Astrocyte of the cerebellum (primary cell): ENCODE measurements at places on chromosomes 11 and 22.
A peak's percentile ranks its signal among the peaks of the same experiment; 100 is the strongest.

GRCh38 chr11:125357551-125357950, 138.5 kb downstream of the FEZ1 start:
- no peak for DNase-seq

DNA sequence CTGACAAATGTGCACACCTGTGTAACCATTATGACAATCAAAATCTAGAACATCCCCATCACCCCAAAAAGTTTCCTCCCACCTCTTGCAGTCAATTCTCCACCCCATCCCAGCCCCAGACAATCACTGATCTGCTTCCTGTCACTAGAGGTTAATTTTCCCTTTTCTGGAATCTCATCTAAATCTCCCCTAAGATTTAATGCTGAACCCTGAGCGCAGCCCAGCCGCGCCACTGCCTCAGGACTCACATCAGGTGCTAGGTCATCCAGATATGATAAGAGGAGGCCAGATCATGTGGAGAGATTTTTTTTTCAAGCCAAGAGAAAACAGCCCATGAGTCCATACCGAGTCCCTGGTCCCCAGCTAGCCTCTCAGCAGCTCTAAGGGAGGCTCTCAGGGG, 4.3 kb upstream of the TMPRSS13 start:
- DNase-seq: no peak

GRCh38 chr22:28299309-28299708, 380.3 kb upstream of the PITPNB start:
- no peak for DNase-seq

GRCh38 chr11:63557570-63557969, 5.6 kb downstream of the PLAAT2 start:
- DNase-seq: no peak

DNA sequence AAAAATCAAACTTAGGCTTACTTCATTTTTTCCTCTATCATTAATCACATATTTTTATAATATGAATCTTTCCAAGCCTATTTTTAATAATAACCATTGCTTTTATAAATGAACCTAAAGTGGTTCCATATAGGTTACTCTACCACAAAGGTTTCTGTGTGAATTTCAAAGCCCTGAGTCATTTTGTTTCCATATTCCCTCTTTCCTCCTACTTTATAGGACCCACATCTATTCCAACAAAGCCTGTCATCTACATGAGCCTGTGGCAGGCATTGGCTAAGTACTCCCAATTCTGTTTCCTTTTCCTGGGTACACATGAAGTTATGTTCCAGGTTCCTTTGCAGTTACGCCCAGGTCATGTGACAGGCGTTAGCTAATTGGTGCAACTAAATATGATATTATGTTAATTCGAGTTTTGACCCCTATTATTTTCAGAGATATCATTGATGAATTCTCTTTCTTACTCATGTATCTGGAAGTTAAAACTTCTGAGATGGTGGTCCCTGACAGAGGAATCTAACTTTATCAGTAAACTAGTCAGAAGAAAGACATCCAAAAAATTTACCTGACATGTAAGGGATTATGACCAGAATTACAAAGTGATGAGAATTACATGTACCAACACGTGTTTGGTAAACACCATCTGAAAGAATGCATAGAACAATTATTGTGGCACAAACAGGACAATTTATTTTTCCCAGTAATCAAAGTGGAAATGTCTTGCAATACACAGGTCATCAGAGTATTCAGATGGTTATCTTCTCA, 1264.0 kb upstream of the CNTN5 start:
- no peak for DNase-seq

- peak; percentile 91 for DNase-seq
Measured at GRCh38 chr11:27209562-27210005, 153.4 kb downstream of the CCDC34 start.
